Nephron progenitor cell (in vitro differentiated cells): ENCODE measurements at places on chromosomes 13 and 19.

GRCh38 chr13:18714889-18715288 lies 466.7 kb downstream of the TUBA3C start:
- no peak for DNase-seq

GRCh38 chr13:23289917-23290357 lies 109.2 kb downstream of the SGCG start:
- DNase-seq = no peak

DNA sequence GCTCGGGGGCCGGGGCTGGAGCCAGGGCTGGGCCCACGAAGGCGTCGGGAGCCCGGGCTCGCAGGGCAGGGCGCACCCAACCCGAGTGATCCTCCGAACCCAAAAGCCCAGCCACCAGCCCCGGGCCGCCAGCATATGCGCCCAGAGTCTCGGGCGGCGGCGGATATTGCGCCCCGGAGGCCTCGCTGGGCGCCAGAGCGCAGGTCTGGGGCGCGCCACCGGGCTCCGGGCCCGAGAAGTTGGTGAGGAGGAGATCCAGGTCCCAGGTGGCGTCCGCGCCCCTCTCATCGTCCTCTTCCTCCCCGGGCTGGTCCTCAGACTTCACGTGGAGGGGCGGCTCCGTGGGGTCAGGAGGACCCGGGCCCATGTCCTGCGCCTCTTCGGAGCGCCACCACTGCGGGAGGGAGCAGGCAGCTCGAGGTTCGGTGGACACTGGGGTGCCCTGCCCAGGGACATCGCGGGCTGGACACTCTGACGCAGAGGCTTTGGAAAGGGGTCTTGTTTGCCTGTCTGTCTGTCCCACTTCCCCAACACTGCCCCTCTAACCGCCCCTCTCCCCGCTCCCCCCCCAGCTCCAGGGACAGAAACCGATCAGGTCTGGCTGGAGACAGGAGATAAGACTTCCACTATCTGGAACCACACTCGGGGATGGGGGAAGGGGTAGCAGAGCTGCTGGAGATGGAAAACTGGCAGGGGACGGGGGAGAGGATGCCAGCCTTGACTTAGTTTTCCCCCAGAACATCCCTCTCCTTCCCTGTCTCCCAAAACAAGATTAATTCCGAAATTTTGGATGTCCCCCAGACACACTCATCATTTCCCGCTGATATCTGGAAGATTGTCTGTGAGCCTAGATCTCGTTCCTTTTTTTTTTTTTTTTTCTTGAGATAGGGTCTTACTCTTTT lies 1.0 kb downstream of the KLF1 start:
- no peak for DNase-seq

DNA sequence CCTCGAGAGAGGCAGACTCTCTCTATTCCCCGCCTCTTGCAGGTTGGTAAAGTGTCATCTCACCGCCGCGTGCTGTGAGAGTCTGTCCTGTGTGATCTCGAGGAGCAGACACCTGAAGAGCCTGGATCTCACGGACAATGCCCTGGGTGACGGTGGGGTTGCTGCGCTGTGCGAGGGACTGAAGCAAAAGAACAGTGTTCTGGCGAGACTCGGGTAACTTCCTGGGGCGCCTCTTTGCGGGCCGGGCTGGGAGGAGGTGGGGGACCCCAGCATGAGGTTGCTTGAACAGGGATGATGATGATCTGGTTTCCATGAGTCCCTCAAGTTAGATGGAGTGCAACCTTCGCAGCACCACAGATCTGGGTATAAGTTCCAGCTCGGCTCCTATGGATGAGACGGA lies 67.0 kb downstream of the NLRP5 start:
- DNase-seq = no peak

GRCh38 chr19:1794424-1795172 lies 17.5 kb downstream of the ATP8B3 start:
- no peak for DNase-seq

DNA sequence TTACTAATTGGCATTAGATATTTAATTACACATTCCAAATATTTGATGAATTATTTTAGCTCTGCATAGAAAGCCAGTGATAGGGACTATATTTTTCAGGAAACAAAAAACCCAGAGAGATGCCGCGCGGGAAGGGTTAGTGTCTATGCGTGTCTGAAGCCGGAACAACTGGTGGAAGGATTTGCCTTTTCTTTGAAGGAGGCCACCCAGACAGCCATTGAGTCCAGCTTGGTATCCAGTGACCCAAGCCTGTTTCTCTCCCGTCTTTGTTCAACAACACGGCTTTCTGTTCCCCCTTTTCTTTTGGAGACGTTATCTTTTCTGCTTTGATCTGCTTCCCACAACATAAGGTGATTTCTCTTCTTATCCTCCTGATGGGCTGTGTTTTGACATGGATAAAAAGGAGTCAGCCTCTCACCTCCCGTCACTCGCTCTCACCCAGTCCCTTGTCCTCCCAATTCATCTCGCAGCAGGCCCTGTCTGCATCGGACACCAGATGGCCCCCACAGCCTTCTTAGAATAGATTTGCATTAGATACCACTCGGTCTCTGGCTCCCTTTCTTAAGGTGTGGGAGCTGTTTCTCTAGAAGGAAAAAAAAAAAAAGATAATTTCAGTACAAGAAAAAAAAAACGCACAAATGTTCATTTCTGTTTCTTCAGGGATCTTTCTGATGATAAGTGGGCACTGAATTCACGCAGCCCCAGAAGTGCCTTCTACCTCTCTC lies 361.8 kb downstream of the ZNF536 start:
- peak; percentile 14 for DNase-seq

DNA sequence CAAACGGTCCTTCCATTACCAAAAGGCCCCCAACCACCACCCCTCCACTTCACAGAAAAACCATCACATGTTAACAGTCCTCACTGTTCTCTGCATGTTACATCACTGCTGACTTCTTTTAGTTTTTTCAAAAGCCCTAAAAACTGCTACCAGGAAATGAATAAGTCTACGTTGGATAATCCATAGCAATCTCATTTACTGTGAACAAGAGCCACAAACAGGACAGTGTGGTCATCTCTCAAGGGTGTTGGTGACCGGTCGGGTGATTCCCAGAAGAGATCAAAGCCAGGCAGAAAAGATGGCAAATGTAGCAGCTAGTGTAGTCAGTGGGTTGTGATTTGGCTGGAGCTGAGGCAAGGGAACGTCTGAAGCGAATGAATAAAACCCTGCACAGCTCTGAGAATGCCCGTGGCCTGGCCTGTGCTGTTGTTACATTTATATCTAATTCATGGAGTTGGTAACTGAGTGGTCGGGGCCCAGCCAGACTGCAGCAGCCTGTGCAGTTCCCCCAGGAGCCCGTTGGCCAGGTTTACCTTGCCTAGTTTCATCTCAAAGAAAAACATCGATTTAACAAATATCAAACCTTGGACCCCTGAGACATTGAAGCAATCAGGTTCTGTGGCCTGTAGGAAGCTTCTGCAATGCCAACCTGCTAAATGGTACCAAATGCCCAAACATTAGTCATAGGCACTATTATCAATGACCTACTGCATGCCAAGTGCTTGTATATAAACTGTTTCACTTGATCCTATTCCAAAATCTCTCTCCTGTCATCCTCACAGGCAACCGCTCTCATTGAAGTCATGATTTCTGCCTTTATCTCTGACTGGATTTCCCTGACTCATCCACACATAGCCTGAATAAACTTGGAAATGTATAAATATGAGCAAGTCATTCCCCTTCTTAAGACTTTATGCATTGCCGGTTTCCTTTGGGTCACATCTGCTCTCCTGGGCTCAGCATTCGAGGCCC lies 153.8 kb upstream of the SERP2 start:
- no peak for DNase-seq

DNA sequence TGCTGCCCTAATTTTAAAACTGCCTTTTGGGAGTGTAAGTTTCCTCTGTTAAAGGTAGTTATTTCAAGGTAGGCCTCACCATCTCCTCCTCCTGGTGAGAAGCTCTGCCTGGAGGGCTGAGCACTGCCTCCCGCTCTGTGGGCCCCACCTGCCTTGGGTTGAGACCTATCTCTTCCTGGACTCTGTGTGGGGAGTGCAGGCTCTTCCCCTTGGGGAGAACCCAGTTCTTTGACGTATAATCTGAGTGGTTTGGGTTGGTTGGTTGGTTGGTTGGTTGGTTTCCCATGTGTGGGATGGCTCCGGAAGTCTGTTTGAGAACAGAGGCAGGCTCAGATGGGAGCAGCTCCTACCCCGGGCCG lies 39.1 kb downstream of the ACTN4 start:
- no peak for DNase-seq

DNA sequence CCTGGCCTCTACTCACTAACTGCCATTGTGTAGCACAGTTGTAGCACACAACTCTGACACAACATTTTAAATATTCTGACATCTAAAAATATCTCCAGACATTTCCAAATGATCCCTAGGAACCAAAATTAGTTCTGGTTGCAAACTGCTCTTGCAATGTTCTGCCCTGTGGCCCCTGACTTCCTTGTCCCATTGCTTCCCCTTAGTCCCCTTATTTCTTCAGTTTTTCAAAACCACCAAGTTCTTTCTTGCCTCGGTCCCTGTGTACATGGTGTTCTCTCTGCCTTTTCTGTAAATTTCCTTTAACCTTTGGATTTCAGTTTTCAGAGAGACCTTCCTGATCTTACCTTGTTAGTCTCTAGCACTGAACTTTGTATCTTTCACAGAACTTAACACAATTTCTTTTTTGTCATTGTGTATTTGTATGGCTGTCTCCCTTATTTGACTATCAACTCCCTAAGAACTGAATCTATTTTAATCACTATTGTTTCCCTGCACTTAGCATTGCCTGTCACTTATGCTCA lies 87.6 kb upstream of the MLNR start:
- no peak for DNase-seq

- DNase-seq = no peak
Measured at GRCh38 chr13:24153347-24153746, 7.2 kb upstream of the SPATA13 start.

DNA sequence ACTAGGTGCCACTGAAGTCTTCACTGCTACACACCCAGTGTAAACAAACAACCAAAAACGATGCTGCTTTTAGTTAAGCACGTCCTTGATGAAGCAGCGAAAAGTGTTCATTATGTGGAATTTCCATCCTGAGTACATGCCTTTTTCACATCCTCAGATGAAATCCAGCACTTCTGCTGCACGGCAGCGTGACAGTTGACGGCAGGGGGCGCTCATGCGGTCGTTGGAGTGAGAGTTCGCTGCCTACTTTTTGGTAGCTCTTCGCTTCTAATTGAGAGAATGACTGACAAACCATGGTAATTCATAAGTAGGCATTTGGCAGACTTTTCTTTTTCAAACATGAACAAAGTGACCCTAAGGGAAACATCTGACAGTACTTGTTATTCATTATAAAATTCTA lies 1124.9 kb downstream of the EFNB2 start:
- DNase-seq = peak; percentile 61

- DNase-seq = no peak
Measured at GRCh38 chr19:57319869-57320179, 448 bp upstream of the ZNF543 start.

DNA sequence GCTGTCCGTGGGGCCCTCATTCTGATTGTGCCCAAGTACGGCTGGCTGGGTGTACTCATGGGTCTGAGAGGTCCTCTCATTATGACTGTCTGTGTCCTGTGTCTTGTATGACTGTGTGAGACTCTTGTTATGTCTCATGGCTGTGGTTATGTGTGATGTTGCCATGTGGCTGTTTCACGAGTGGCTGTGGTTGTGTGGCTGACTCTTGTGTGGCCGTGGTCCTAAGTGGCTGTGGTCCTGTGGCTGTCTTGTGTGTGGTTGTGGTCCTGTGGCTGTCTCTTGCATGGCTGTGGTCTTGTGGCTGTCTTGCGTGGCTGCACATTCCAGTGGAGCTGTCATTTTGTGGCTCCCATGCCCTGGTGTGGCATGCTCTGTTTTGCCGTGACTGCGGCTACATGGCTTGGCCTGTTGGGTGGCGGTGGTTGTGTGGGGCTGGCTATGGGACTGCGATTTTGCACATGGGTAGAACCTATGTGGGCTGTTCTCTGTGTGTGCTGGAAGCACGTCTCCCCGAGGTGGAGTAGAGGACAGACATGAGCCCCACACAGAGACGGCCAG lies 2.5 kb downstream of the LYL1 start:
- no peak for DNase-seq

DNA sequence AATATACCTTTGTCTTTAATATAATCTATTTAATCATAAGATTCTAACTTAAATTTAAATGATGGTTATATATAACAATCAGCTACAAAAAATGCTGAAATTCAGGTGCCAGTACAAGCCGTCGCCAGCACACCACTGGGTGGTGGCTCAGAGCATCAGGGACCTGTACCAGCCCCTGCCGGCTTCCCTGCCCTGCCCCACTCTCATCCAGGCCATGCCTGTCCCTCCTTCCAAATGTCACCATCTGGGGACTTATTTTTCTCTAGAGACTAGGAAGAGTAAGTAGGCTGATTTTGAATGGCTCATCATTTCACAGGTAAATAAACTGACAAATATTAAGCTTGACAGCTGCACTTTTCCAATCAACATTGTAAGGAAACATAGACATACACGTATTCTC lies 1.6 kb downstream of the METTL21C start:
- no peak for DNase-seq

GRCh38 chr19:10353793-10354391 lies 14.5 kb upstream of the ICAM3 start:
- DNase-seq = peak; percentile 99
